ENCODE measurements at places on chromosomes 6 and 20. TPM values are rescaled to one million over a fixed set of nuclear protein-coding genes. Genes with fewer than 3 reads are reported as not detected.

Gene RNF114
- total RNA-seq, result 66.8 TPM

Gene ADGB
- total RNA-seq, result not detected

Gene APOM
- total RNA-seq, result 2.2 TPM

Gene SAMD3
- 7.5 TPM for total RNA-seq

Gene SULF2
- total RNA-seq, result 13.0 TPM

Gene MACROD2
- total RNA-seq, result 3.7 TPM

Gene ZNF76
- total RNA-seq, result 47.5 TPM

Gene MAPK14
- total RNA-seq, result 34.2 TPM

GRCh38 chr6:159038914-159039884, 5.6 kb downstream of the TAGAP start:
- DNase-seq, result no peak
- H3K36me3 ChIP-seq, result no peaks in the 10 kb centered on the region
- no peak overlapping the region for H3K27ac ChIP-seq
- H3K4me1 ChIP-seq, result no peaks in the 10 kb centered on the region
- no peak overlapping the region for H3K4me3 ChIP-seq

DNA sequence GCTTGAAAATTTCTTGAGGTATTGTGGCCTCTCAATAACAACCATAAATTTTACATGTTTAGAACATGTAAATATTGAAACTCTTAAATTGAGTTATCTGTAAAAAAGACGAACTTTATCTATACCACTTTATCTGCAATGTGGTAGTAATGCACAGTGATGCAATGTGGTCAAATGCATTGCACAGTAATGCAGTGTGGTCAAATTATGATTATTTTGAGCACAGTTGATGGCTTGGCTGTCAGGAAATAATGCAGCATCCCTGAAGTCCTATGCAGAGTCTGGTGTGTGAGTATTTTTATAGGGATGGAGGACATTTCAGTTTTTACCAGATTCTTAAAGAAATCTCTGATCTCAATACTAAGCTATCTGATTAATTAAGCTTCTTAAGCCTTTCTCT, 5.1 kb downstream of the TTK start:
- no peak for DNase-seq
- no peaks in the 10 kb centered on the region for H3K27me3 ChIP-seq
- peaks cover 3% of the 10 kb centered on the region for H3K4me1 ChIP-seq

DNA sequence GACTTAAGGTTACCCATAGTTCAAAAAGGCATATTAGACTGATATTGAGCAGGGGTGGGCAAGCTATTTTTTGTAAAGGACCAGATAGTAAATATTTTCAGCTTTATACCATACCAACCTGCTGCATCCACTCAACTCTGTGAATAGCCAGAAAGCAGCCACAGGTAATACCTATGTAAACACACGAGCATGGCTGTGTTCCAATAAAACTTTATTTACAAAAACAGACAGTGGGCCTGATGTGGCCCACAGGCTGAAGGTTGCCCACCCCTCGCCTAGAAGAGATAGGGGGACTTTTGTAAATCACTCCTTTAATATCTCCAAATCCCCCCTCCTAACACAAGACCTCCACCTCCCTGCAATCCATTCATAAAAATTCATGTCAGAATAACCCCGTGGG, 64.4 kb downstream of the PSMG4 start:
- DNase-seq, result no peak
- H3K4me3 ChIP-seq, result no peak overlapping the region
- no peak overlapping the region for H3K27ac ChIP-seq
- no peaks in the 10 kb centered on the region for H3K36me3 ChIP-seq

- DNase-seq, result no peak
- no peaks in the 10 kb centered on the region for H3K4me1 ChIP-seq
- no peak overlapping the region for H3K27ac ChIP-seq
- H3K27me3 ChIP-seq, result no peaks in the 10 kb centered on the region
These were observed 374.6 kb upstream of the JARID2 start for GRCh38 chr6:14871221-14871620.

DNA sequence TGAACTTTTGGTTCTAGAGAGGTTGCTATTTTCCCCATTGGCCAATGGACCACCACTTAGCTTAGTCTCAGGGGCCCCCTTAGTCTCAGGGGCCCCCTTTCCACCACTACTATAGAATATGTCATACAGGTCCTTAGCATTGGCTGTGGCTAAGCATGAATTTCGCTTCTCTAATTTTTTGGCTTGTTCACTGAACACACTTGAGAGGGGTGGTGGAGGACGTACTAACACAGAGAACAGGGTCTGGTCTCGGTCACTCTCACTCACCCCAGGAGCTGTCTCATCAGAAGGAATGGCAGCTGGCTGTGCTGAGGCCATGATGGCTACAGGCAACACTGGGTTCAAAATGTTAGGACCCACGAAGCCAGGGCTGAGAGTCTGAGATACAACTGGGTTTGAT, 30.3 kb downstream of the ZNF318 start:
- DNase-seq, result no peak
- peaks cover 3% of the 10 kb centered on the region for H3K4me1 ChIP-seq
- peaks cover 20% of the 10 kb centered on the region for H3K36me3 ChIP-seq
- H3K4me3 ChIP-seq, result no peak overlapping the region
- H3K27ac ChIP-seq, result no peak overlapping the region

GRCh38 chr6:168385858-168386735, 54.9 kb upstream of the SMOC2 start:
- H3K27ac ChIP-seq, result no peak overlapping the region
- H3K4me3 ChIP-seq, result no peak overlapping the region
- H3K27me3 ChIP-seq, result no peaks in the 10 kb centered on the region

DNA sequence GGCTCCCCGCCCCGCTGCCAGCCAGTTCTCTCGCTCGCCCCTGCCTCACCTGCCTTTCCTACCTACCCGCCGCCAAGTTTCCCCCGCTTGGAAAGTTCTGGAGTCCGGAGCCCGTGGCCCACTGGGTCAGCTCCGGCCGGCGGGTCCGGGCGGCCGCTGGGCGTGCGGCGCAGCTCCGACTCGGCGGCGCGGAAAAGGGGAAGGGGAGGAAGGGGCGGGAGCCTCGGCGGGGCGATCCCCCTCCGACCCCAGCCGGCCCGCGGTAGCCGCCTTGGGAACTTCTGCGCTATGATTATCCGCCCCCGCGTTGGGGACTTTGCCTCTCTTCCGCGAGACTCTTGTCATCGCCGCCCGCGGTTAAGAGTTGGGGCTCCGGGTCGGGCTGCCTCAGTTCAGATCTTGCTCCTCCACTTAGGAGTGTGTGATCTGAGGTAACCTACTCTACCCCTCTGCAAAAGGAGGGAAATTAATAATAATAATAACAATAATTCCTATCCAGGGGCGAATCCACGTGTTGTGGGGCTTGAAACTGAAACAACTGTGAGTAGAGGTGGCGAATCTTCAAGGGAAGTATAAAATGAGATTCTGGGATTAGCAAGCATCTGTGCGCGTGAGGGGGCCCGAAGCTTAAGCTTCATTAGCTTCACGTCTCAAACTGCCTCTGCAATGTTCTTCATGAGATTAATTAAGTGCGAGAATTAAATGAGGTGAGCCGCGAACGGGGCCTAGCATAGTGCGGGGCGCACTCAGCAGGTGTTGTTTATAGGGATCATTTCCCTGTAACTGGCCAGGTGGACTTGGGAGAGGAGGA, 30.8 kb downstream of the SF3B5 start:
- H3K4me3 ChIP-seq, result peak overlapping the region; percentile 66
- no peaks in the 10 kb centered on the region for H3K27me3 ChIP-seq
- no peak for DNase-seq
- no peaks in the 10 kb centered on the region for H3K36me3 ChIP-seq
- H3K27ac ChIP-seq, result peak overlapping the region; percentile 27
- H3K4me1 ChIP-seq, result peaks cover 12% of the 10 kb centered on the region

- peaks cover 10% of the 10 kb centered on the region for H3K4me1 ChIP-seq
- H3K36me3 ChIP-seq, result no peaks in the 10 kb centered on the region
- no peak overlapping the region for H3K27ac ChIP-seq
- H3K4me3 ChIP-seq, result no peak overlapping the region
- H3K27me3 ChIP-seq, result no peaks in the 10 kb centered on the region
These were observed 57.9 kb upstream of the EMILIN3 start for GRCh38 chr20:41424546-41424945.

DNA sequence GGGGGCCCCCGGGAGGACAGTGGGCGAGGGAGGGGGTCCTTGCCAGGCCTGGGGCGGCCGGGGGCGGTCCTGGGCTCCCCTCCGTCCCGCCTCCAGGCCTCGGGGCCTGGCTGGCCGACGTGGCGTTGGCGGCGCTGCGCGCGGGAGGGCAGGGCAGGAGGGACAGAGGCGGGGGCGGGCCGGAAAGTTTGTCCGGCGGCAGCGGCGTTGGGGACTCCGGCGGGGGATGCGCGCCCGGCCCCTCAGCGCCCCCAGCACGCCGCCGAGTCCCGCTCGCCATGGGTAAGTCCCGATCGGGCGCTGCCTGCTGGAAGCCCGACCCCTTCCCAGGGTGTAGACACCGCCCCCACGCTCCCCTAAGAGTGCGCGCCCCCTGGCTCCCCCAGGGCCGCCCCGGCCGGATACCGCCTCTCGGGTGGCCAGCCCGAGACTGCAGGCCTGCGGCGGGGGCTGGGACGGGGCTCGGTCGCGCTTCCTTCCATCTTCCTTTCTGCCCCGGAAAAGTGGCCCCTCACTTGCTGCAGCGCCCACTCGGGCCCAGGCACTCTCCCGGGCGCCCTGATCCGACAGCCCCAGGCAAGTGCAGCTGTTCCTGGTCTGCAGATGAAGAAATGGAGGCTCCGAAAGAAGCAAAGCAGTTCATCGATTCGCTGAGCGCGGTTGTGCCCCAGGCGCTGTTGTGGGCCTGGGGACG, at the start of gene SLC2A10:
Gene SLC2A10, plus strand, starts transcription at position 191 of the 694 bp plus-strand sequence. Its CDS starts 88 bp downstream, at position 279.
- no peak within 1 kb of the TSS for H3K27ac ChIP-seq
- no peaks in the 10 kb centered on the region for H3K36me3 ChIP-seq
- no peak within 1 kb of the TSS for H3K4me3 ChIP-seq
- H3K4me1 ChIP-seq, result no peaks in the 10 kb centered on the region
- no peak for DNase-seq

GRCh38 chr20:62228982-62229545, 9.0 kb upstream of the HRH3 start:
- H3K4me1 ChIP-seq, result peaks cover 18% of the 10 kb centered on the region
- no peaks in the 10 kb centered on the region for H3K36me3 ChIP-seq
- H3K27ac ChIP-seq, result no peak overlapping the region

DNA sequence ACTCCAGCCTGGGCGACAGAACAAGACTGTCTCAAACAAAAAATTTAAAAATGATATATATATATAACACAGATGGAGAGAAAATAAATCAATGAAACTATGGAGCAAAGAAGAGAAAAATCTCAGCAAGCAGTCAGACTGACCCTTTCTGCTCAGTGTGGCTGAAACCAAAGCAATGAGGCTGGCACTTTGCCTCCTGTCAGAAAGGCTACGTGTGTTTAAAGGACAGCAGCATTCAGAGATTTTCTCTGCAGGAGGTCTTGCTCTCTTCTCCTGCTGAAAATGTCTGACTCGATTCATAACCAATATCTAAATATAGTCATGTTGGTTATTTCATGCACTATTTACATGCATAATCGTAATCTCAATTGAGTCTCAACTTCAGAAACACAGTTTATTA, 527.0 kb upstream of the JARID2 start:
- H3K27me3 ChIP-seq, result no peaks in the 10 kb centered on the region
- H3K36me3 ChIP-seq, result no peaks in the 10 kb centered on the region
- H3K4me3 ChIP-seq, result no peak overlapping the region
- no peak for DNase-seq
- H3K27ac ChIP-seq, result no peak overlapping the region

DNA sequence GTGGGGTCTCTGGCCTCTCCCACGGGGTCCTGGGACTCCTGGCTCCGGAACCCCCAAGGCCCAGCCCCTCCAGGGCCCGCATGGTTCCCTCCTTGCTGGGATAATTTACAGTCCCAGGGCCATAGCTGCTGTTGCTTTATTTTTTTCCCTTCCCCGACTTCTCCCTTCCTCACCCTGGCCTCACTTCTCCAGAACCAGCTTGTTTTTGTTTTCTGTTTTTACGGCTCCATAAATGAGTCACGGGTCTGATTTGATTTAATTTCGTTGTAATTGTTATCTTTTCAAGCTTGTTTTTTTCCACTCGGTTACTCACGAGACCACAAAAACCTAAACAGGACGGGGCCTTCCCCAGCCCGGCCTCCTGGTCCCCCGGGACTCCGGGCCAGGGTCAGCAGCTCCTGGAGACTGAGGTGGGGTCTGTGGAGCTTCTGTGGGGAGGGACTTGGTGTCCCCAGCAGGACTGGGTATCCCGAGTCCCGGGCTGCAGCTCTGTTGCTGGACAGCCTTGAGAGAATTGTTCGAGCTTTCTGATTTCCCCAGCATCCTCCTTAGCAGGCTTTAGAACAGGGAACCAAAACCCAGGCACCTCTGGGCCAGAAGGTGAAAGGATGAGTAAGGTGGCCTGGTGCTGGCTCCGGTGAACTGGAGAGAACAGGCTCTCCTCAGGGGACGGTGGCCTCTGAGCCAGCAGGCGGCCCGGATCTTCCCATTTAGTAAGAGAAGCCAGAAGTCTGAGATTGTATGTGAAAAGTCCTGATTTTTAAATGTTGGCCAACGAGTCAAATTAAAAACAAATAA, 94.9 kb downstream of the CEBPB start:
- H3K4me3 ChIP-seq, result peak overlapping the region; percentile 34
- H3K36me3 ChIP-seq, result no peaks in the 10 kb centered on the region
- DNase-seq, result no peak
- peaks cover 49% of the 10 kb centered on the region for H3K4me1 ChIP-seq

- no peaks in the 10 kb centered on the region for H3K36me3 ChIP-seq
- H3K27me3 ChIP-seq, result no peaks in the 10 kb centered on the region
- H3K4me3 ChIP-seq, result no peak overlapping the region
- peaks cover 6% of the 10 kb centered on the region for H3K4me1 ChIP-seq
These were observed 146.2 kb upstream of the ECI2 start for GRCh38 chr6:4281341-4282293.

- no peaks in the 10 kb centered on the region for H3K4me1 ChIP-seq
- no peak overlapping the region for H3K27ac ChIP-seq
- H3K36me3 ChIP-seq, result no peaks in the 10 kb centered on the region
- H3K4me3 ChIP-seq, result no peak overlapping the region
- no peaks in the 10 kb centered on the region for H3K27me3 ChIP-seq
These were observed 59.1 kb upstream of the C20orf144 start for GRCh38 chr20:33602826-33603590.

- DNase-seq, result no peak
- no peaks in the 10 kb centered on the region for H3K4me1 ChIP-seq
- no peak overlapping the region for H3K4me3 ChIP-seq
- no peaks in the 10 kb centered on the region for H3K27me3 ChIP-seq
- H3K36me3 ChIP-seq, result no peaks in the 10 kb centered on the region
These were observed 23.5 kb downstream of the METTL24 start for GRCh38 chr6:110334423-110335180.

DNA sequence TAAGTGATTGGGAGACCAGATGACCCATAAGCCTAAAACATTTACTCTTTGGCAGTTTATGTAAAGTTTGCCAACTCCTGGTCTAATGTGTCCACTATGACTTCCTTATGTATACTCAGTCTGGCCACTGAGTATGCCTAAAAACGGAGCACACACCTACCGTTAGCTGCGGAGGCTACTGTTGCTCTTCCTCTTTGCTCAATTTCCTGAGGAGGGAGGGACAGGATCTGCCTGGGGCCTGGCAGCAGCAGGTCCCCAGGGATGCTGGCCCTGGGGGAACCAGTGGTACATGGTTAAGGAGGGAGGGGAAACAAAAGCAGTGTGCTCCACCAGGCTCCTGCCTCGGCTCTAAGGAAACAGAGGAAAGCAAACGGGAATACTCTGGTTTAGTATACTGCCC, 113.5 kb downstream of the CDYL start:
- no peak overlapping the region for H3K4me3 ChIP-seq
- H3K27ac ChIP-seq, result no peak overlapping the region
- no peak for DNase-seq
- no peaks in the 10 kb centered on the region for H3K4me1 ChIP-seq
- H3K27me3 ChIP-seq, result no peaks in the 10 kb centered on the region

Measured in HCT116 (cell line).